ENCODE measurements at places on chromosomes 11 and 22.

DNA sequence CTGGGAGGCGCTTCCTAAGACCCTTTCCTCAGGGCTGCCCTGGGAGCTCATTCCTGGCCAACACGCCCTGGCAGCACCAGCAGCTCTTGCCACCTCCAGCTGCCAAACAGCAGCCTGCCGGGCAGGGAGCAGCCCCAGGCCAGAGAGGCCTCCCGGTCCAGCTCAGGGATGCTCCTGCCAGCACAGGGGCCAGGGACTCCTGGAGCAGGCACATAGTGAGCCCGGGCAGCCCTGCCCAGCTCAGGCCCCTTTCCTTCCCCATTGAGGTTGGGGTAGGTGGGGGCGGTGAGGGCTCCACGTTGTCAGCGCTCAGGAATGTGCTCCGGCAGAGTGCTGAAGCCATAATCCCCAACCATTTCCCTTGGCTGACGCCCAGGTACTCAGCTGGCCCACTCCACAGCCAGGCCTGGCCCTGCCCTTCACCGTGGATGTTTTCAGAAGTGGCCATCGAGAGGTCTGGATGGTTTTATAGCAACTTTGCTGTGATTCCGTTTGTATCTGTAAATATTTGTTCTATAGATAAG is 7.6 kb downstream of the SLC39A13 start:
- DNase-seq: peak; percentile 98

DNA sequence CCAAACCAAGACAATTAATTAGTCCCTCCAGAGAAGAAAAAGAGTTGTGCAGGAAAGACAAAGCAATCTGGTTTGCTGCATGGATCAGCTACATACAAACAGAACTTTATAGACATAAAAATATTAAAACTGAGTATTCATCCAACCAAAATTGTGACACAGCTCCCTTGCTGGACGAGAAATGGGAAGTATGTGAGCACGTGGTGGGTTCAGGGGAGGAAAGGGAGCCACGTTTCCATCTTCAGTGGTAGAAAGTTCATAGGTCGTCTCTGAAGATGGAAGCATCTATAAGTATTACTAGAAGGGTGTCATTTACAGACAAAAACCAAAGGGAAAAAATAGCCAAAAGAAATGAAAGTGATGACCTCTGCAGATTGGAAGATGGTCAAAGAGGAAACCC is 7.1 kb upstream of the KCNJ5 start:
- no peak for DNase-seq

- DNase-seq: no peak
Observed at GRCh38 chr11:35121326-35121865, 17.6 kb upstream of the CD44 start.

DNA sequence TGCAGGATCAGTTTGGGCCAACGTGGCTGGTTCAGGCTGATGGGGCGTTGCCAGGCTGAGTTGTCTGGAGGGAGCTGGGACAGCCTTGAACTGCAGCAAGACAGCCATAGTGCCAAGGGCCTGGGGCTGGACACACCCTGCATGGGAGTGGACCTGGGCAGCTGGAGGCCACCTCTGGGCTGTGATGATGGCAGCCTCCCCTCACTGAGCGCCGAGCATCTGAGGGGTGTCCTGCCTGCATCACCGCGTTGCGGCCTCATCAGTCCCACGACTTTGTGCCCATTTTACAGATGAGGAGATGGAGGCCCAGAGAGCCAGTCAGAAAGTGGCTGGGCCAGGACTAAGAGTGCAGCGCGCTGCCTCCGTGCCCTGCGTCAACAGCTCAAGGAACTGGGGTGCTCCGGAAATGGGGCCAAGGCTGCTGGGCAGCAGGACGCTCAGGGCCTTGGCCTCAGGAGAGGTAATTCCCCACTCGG is 590 bp upstream of the TSPO start:
- DNase-seq: no peak

GRCh38 chr11:103659206-103659618 is 377.2 kb upstream of the DDI1 start:
- peak; percentile 31 for DNase-seq

DNA sequence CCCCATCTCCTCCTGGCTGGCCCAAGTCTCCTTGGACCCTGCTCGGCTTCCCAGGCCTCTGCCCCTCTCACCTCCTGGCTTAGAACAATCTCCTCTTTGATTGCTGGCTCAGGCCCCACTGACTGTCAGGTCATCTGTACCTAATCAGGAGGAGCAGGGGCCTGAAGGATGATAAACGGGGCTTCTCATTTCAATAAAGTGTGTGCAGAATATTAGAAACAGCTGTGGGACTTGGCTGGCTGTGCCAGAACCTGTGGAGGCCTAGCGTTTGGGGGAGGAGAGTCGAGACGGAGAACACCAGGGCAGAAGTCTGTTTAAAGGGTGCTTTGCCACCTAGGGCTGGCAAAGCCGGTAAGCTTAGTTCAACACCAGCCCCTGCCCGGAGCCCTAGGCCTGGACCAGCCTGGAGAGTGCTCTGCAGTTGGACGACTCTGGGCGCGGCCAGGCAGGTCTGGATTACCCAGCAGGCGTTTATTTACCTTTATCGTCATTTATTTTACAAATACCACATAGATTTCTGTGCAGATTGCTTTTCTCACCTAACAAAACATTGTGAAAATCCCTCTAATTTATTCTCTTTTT is 10.1 kb upstream of the VSIG10L2 start:
- DNase-seq: no peak

GRCh38 chr22:23204541-23205157 is 24.3 kb downstream of the BCR start:
- no peak for DNase-seq

- no peak for DNase-seq
Observed at GRCh38 chr22:44645083-44645482, 56.9 kb upstream of the PRR5 start.

DNA sequence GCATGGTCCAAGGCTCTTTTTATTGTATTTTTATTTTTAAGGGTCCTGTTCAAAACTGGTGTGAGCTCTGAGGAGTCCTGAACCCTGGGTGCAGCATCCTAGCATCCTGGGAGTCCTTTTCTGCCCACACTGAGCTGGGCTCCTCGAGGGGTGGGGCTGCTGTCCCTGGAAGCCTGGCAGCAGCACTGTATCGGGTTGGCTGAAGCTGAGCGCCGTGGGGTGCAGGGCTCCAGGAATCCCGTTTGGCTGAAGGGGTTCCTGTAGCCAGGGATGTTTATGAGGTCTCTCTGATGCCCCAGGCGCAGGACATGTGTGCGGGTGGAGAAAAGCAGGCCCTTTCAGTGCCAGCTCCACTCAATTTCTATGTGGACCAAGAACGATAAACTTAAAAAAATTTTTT is 95.4 kb downstream of the MPPED1 start:
- DNase-seq: no peak

- peak; percentile 58 for DNase-seq
Observed at GRCh38 chr11:23765682-23766252, 731.1 kb upstream of the LUZP2 start.

- no peak for DNase-seq
Observed at GRCh38 chr22:50082197-50082715, 3.0 kb downstream of the MLC1 start.

DNA sequence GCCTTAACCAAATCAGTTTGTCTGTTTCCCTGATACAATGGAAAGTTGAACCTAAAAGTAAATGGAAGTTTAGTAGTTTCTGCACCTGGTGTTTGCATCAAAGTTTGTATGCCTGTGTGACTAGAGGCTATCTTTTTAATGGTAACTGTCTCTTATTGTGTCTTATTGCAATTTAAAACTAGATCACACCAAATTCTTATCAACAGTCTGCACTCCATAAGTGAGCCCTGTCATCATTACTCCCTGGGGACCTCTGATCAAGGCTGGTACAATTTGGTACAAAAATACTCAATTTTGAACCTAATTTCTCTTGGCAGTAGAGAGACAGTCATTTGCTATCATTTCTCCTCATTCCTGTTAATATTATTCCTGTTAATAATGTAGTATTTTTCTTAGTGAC is 38.1 kb downstream of the ARHGAP1 start:
- DNase-seq: no peak

- DNase-seq: no peak
Observed at GRCh38 chr11:61853698-61854169, 25.6 kb downstream of the FADS2 start.

- DNase-seq: no peak
Observed at GRCh38 chr11:81897639-81898038, 836.0 kb downstream of the FAM181B start.

GRCh38 chr22:35506259-35506570 is 34.4 kb upstream of the RASD2 start:
- no peak for DNase-seq

- DNase-seq: no peak
Observed at GRCh38 chr22:43434928-43435311, 23.1 kb downstream of the MPPED1 start.

- DNase-seq: peak; percentile 21
Observed at GRCh38 chr22:23608583-23608982, 23.5 kb downstream of the DRICH1 start.

- DNase-seq: no peak
Observed at GRCh38 chr22:38228326-38228872, 26.6 kb downstream of the MAFF start.

DNA sequence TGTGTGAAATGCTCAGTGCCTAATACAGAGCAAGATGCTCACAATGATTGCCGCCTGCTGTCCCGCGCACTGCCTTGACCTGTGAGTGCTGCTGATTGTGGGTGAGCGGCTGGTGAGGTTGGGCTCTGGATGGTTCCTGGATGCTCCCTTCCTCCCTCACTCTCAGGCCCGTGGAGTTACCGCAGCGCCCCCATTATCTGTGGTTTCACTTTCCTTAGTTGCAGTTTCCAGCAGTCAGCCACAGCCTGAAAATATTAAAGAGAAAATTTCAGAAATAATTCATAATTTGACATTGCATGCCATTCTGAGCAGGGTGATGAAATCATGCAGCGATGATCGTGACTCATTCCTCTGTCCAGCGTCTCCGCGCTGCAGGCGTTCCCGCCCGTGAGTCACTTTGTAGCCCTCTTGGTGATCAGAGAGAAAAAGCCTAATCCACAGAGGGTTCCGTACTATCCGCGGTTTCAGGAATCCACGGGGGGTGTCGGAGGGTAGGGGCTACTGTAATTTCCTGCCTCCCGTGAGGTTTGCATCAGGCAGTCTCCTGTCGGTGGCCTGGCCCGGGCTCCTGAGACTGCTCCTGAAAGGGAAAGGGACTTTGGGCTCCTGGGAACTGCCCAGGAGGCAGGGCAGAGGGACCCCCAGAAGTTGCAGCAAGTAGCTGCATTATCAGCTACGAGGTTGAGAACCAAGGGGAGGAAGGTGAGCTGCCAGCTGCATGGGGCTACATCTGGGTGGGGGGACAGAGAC is 10.6 kb downstream of the RPL3 start:
- DNase-seq: peak; percentile 98

DNA sequence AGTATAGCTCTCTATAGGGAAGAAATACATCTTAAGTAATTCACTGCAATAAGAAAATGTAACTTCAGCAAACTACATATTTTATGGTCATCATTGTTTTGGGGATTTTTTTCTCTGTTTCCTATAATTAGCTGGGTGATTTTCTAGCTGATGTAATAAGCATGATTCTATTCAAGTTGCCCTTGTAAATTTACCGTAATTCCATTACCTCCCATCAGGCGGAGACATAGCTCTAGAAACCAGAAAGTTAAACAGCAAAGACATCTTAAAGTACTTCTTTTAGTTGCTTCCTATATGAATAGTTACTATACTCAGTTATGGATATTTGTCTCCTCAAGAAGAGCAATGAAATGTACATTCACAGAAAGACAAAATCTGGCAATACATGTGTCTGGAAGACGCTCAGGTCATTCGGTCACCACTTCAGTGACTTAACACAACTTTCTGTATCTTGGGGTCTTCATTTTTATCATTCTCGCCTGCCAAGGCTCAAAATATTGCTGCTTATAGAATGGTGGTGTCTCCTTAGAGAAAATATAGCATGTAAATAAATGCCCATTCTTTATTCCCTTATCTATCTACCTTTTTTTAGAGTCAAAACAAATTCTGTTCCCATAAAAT is 239.9 kb upstream of the ZC3H12C start:
- DNase-seq: peak; percentile 70

DNA sequence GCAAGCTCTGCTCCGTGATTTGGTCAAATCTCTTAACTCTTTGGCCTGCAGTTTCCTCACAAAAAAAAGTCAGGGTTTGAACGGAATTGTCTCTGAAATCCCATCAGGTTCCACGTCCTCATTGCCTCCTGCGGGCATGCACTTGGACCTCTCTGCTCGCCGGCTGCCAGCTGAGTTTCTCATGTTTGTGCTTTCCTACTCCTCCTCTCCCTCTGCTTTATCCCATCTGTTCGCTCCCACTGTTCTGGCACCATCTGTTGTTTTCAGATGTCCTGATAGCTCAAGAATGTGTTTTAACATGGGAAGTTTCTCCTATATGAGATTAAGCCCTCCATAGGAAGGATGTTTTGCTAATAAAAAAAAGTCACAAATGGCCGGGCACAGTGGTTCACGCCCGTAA is 49.4 kb upstream of the ARHGAP42 start:
- no peak for DNase-seq
